ENCODE measurements at places on chromosomes 1 and 21.

DNA sequence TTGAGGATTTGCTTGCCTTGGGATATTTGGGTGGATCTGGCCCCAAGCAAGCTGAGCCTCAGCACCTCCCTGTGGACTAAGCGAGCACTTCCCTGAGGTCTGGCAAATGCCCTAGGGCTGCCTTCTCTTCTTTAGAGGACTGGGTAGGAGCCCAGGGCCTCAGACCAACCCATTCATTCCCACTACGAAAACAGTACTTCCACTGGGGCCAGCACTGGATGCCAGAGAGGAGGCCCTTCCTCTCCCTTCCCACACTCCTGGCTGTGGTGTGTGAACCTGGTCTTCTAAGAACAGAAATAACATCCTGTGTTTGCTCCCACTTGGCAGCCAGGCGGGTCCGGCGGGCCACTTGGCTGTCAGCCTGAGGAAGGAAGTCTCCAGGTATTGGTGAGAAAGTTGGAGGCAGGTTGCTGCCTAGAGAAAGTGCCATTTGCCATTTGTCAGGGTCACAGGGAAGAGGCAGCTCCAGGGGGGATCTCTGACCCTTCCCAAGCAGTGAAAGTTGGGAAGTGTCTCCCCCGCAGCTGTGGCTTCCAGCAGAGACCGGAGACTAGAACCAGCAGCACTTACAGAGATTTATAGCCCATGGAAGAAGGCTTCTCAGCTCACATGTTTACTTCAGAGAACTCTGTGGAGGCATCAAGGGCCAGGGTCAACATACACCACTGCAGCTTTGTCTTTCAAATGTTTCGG lies 323.5 kb downstream of the SIPA1L2 start:
- DNase-seq: no peak

- peak; percentile 20 for DNase-seq
These were observed 1.5 kb downstream of the XPR1 start for GRCh38 chr1:180633057-180634056.

DNA sequence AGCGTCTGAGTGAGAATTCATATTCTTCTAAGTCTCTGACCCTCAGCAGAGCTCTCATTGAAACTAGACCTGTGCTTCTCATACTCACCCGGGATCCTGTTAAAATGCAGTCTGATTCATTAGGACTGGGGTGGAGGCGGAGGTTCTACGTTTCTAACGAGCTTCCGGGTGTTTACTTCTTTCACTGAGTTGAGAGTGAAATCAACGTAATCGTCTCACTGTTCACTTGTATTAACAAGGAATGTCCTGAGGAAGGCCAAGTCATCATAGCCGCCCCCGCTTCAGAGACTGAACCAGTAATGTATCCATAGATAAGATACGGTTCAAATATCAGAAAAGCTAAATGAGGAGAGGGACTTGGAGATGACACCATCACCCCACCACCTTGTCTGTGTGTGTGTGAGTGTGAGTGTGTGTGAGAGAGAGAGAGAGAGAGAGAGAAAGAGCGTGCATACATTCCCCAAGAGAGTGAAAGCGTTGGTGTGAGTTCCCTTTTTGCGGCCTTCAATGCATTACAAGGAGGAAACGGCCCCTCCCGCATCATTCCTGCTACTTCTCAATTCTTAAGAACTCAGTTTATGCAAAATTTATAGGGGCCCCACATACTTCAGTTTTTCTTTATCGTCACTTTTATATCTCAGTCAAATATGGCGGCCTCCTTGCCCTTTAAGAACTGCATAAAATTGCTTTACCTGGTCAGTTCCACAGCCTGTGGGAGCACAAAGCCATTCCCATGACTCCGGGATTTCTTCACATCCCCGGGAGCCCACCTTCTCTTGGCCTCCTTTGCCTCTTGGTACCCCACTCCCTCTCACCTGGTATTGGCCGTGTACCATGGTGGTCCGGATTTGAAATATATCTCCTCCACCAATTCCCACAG lies 19.8 kb downstream of the KMO start:
- peak; percentile 93 for DNase-seq

DNA sequence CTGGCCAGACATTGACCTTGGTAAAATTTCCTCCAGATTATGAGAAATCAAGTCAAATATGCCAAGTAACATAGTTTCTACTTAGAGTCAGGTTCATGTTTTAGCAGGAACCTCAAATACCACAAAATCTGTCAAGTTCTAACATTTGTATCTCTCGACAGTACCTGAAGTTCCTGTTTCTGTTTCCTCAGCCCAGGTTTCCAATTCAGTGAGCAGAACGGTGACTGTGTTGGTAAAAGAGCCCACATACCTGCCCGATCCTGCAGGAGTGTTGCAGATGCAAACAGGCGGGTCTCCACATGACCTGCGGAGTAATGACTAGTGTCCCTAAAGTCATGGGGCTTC lies 57.9 kb upstream of the LGALS8 start:
- DNase-seq: no peak

GRCh38 chr1:200165493-200166220 lies 138.1 kb downstream of the NR5A2 start:
- no peak for DNase-seq

DNA sequence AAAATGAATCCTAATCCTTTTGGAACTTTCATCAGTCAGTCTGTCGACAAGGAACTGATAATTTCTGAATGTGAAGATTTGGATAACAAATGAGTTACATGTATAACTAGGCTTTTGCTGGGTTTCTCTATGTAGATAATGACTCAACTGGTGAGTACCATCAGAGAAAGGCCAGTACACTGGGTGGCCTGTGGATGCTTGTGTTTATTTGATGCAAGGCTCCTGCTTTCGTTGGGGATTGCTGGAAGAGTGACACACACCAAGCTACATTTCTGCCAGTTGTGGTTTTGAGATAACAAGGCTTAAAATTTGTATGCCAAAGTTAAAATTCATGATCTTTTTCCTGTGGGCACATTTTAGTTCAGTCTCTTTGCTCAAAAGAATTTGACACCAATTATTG lies 115.7 kb upstream of the UBE2U start:
- no peak for DNase-seq

- no peak for DNase-seq
These were observed 559.5 kb upstream of the CHRM3 start for GRCh38 chr1:238826891-238827290.

GRCh38 chr1:26785611-26786436 lies 1.9 kb upstream of the PIGV start:
- DNase-seq: peak; percentile 68
